ENCODE measurements at places on chromosomes 1 and 21. TPM values are rescaled to one million over a fixed set of nuclear protein-coding genes. Genes with fewer than 3 reads are reported as not detected.

The RGS7 gene
- not detected for polyA plus RNA-seq

GRCh38 chr1:42979896-42980800 lies 21.5 kb upstream of the SLC2A1 start:
- no peak for DNase-seq

GRCh38 chr1:160826546-160826945 lies 30.6 kb downstream of the LY9 start:
- DNase-seq, result no peak

DNA sequence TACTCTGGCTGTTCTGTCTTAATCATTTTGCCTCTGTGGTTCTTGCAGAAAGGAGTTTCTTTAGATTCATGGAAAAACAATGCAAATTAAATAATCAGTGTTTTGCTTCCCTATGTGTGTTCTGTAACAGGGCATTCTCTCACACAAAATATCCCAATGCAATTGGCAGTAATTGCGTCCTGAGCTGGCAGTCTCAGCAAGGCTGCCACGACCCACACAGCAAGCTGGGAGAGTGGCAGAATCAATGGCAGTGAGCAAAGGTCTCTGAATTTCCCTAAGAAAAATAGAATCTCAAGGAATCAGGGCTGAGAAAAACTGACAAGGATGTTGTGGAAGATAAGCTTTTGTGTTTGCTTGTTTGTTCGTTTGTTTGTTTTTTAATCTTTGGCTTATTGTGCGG lies 198.1 kb upstream of the ST6GALNAC5 start:
- DNase-seq, result no peak

The ADAM30 gene
- polyA plus RNA-seq, result not detected

The ITLN2 gene
- not detected for polyA plus RNA-seq

- no peak for DNase-seq
These were observed 240.3 kb downstream of the LMX1A start for GRCh38 chr1:165116171-165116570.
